ENCODE measurements at places on chromosomes 2 and 18.

DNA sequence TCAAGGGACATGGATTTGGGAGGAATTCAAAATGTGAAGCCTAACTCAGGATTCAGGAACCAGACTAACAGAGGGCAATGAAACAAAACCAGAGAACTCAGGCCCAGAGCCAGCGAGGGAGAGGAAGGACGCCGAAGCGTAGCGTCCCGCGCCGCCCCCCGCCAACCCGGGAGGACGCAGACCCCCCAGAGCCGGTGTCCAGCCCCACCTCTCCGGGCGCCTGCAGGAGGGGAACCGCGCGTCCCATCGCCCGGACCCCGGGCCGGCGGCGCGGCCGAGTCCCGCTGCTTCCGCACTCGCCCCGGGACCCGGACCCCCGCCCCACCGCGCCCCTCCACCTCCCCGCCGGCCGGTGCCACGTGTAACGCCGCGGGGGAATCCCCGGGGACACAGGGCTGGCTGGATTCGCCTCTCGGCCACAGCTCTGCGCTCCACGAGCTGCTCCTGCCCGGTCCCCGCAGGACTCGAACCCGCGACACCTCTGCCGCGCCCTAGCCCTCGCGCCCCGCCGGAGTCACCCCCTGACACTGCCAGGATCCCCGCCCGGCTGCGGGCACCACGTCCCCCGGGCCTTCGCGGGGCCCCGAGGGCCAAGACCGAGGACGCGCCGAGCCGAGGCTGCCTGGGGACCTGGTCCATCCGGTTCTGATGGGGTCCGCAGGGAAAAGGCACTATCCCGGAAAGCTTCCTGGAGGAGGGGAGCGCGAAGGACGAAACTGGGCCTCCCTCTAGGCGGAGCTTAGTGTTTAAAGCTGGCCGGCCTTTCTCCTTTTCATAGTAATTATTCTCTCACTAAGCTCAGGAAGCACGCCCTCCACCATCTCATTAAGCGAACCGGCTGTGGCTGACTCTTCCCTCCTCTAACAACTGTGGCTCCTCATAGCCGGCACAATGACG, 40.4 kb upstream of the FAM124B start:
- DNase-seq: no peak

DNA sequence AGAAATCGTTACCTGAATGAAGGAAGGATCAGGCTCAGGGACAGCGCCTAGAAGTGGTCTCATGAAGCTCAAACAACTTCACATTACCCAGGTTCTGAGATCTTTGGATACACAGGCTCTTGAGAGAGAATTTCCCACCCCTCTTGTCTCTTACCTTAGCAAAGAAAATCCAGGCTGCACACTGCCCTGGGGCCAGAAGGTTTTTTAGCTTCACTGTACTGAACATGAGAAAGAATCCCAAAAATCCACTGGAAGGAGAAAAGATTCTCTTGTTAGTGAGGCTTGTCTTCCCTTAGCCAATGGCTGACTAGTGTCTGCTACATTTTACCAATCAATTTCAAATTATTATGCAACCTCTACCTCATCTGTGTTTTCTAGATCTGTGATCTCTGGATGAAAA, 101.0 kb upstream of the RIOK3 start:
- DNase-seq: no peak

GRCh38 chr18:40864846-40865245, 1090.2 kb upstream of the PIK3C3 start:
- DNase-seq: no peak

GRCh38 chr18:68484241-68484640, 230.7 kb downstream of the TMX3 start:
- no peak for DNase-seq

DNA sequence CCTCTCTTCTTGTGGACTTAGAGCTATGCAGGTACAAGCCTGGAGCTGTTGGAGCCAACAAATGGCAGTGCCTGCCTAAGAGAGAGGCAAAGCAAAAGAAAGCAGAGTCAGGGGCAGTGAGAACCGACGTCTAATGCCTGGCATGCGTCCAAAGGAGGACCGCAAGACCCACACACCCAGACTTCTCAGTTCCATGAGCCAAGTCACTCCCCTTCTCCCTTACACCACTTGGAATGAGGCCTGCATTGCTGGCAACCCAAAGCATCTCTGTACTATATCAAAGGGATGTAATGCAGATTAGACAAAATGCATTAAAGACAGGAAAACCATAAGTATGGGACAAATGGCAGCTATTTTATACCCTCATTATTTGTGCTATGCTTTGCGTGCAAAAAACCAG, 49.9 kb upstream of the RNU4ATAC start:
- DNase-seq: no peak

DNA sequence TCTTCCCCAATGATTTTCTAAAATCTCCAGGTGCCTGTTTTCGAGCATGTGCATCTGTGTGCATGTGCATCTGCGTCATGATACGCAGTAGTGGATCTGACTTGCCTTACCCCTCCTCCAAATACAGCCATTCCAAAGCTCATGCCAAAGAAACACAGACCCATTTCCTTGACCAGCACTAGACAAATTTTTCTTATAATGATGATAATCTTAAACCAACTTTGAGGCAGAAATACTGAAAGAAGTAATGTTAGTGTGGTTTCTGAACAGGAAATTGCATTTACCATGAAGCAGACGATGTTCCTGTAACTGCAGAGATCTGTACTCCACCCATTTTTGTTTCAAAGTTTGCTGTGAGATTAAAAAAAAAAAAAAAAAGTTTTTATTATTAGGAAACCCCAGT, 25.6 kb downstream of the CYTIP start:
- no peak for DNase-seq

- no peak for DNase-seq
Measured at GRCh38 chr2:151408788-151409600, 708 bp upstream of the RIF1 start.

- no peak for DNase-seq
Measured at GRCh38 chr2:38602136-38602731, 494 bp downstream of the HNRNPLL start.

DNA sequence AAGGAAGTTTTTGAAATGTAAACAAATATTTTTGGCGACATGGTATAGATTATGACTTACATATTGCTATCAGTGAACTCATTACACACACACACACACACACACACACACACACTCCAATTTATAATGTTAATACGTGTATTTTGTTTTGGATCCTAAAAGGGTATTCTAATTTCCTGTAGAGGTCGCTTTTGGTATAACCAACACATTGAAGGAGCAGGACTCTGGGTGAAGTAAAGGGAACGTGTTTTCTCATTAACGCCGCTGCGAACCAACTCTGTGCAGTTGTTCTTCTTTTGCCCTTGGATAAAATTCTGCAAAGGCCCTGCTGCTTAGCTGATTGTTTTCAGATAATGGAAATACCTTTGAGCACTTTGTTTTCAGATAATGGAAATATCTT, 190.4 kb downstream of the PMAIP1 start:
- no peak for DNase-seq

DNA sequence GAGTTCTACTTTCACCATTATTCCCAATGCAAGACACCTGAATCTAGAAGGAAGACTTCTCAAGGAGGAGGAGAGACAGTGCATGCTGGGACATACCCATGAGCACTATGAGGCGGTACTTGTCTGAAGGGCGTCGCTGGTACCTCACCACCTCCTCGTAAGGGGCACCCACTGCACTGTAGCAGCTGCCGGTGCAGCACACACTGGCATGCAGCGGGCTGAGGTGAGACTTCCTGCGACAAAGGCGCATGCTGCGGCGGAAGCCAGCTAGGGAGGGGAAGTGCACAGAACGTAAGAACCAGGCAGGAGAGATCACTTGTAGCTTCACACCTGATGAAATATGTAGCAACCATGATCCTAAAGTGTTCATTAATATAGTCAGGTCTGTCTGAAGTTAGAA, 12.8 kb upstream of the TMEM237 start:
- DNase-seq: no peak

GRCh38 chr18:9993521-9994025, 79.8 kb downstream of the VAPA start:
- no peak for DNase-seq

DNA sequence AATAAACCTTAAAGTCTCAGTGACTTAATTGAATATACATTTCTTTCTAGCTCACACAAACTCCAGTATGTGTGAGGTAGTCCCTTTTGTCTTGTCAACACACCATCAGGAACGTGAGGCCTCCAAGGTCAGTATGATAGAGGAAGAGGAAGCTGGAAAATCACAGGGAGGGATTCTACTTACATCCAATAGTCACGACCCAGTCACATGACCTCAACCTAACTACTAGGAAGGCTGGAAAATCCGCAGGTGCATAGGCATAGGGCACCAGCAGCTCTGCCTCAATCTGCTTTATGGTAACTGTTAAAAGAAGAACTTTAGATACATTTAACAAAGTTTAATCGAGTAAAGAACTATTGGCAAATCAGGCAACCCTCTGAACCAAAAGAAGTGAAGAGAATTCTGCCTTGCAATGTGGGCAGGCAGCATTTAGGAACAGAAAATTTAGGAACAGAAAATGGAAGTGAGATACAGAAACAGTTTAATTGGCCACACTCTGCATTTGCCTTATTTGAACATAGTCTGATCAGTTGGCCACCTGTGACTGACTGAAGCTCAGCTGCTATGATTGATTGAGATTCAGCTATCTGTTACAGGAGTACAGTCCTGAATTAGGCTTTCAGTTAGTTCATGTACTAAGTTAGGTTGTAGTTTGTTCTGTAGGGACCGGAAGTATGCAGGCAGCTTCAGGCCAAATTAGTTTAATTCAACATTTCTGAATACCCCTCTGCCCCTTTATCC, 165.0 kb upstream of the PARD3B start:
- no peak for DNase-seq

DNA sequence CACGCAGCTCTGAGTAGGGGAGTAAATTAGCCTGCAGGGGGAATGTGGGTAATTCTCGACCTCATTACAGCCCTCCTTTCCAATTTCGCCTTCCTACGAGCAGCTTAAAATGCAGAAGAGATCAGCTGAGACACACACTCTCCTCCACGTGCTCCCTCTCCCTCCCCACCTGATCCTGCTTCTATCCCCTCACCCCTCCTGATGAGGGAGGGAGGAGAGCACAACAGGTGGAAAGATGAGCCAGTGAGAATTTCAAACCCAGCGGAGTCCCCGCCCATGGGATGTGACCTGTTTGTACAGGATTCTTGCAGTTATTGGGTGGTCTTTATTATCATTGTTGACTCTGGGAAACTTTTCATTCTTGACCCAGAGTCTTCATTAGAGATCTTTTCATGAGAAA, 35.5 kb downstream of the DDX18 start:
- DNase-seq: no peak

- DNase-seq: no peak
Measured at GRCh38 chr2:15734674-15735483, 143.2 kb downstream of the DDX1 start.

- DNase-seq: peak; percentile 90
Measured at GRCh38 chr2:160666154-160667060, 172.8 kb upstream of the RBMS1 start.

- no peak for DNase-seq
Measured at GRCh38 chr2:200670751-200671150, 84.9 kb downstream of the AOX1 start.

GRCh38 chr2:205650450-205650849, 31.9 kb upstream of the NRP2 start:
- peak; percentile 65 for DNase-seq

DNA sequence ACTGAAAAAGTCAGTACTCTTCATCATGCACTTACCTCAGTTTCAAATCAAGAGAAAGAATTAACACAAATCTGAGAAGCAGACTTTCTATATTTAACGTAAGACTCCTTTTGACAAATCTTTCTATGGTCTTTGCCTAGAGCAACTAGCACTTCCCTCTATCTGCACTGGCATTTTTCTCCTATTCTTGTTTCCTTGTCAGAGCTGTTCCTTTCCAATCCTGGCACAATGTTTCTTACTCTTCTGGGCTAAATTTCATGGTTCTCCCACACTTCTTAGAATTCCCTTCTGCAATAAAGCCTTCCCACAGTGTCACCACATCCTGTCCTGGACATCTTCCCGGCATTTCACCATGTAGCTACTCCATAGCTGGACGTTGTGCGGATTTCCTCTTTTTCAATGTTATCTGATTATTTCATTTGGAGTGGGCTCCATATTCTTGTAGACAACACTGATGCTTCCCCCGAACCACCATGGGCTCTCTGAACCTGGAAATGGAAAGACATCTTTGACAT, 144.7 kb upstream of the CTNNA2 start:
- no peak for DNase-seq

DNA sequence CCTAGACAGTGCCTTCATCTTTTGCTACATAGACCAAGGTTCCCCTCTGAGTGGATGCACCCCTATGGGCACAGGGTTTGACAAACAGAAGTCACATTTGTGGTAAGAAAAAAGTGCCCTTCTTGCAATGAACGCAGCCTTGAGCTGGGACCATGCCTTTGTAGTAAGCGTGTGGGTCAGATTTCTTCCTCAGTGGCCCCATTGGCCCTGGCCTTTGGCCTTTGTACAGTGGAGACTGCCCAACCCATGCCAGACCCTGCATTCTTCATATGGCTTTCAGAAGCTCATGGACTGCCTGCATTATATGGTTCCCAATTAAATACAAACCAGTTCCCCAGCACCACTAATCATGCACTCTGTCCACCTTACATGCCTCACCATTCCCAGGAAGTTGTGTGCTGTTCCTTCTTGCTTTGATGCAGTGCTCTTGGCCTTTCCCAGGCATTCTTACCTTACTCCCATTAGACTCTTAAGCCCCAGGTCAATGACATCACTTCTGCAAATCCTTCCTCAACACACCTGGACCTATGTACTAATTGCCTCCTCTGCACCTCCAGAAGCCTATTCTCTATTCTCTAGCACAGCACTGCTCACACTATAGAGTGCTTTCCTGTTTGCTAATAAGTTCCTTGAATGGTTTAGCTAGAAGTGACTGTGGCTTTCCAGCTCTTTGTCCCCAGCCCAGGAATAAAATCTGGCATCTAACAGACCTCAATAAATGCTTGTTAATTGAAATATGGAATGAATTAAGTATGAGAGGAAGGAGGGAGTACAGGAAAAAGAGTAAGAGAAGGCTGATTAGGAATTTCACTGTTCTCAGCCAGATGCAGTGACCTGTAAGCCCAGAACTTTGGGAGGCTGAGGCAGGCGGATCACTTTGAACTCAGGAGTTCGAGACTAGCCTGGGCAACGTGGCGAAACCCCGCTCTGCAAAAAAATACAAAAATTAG, 60.2 kb downstream of the TMEM247 start:
- no peak for DNase-seq
